ENCODE measurements at places on chromosomes 4 and X.

GRCh38 chr4:77790146-77790545, 29.0 kb downstream of the CNOT6L start:
- DNase-seq, result no peak

DNA sequence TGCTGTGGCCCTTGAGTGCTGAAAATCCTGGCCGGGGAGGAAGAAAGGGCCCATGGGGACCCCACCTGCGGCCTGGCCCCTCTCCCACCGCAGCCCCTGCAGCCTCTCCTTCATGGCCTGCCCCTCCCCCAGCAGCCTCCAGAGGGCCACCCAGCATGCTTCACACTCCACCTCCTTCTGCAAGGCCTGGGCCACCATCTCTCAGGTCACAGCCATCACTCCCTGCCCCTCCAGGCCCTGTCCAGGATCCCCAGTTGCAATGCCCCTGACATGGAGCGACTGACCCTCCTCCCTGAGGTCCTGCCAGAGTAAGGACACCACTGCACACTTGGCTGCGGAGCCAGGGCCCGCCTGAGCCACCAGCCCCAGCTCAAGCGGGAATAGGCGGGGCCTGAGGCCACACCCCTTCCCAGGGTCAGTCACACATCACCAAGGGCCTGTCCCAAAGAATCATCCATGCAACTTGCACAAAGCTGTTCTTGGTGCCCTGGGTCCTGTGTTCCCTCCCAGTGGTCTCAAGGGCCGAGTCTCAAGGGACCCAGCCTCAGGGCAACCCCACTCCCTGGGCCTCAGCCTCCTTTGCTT, 32.9 kb downstream of the CCNQ start:
- DNase-seq, result peak; percentile 44

DNA sequence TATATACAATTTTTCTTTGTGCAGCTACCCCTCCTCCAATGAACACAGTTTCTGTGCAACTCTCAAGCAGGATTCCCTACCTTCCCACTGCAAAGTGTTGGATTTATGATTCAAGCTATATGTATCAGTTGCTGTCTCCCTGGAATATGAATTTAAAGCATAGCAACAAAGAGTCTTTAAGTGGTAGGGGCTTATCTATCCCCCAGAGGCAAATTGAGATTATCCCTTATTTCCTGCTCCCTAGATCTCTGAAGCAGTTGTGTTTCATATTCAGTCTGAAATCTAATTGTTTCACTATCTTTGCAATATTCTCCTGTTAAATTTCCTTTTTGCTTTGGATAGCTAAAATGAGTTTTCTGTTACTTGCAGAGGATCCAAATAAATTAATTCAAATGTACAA, 263.0 kb downstream of the IQCM start:
- no peak for DNase-seq

GRCh38 chr4:2824836-2825381, 18.7 kb upstream of the ADD1 start:
- DNase-seq, result no peak

GRCh38 chrX:27591938-27592337, 1.8 kb downstream of the DCAF8L2 start:
- DNase-seq, result no peak

- DNase-seq, result no peak
Observed at GRCh38 chrX:117059848-117060247, 597.1 kb upstream of the CT83 start.

- peak; percentile 64 for DNase-seq
Observed at GRCh38 chr4:110629780-110630687, 7.2 kb upstream of the PITX2 start.

- DNase-seq, result no peak
Observed at GRCh38 chr4:113901994-113902787, 77.3 kb downstream of the ARSJ start.

DNA sequence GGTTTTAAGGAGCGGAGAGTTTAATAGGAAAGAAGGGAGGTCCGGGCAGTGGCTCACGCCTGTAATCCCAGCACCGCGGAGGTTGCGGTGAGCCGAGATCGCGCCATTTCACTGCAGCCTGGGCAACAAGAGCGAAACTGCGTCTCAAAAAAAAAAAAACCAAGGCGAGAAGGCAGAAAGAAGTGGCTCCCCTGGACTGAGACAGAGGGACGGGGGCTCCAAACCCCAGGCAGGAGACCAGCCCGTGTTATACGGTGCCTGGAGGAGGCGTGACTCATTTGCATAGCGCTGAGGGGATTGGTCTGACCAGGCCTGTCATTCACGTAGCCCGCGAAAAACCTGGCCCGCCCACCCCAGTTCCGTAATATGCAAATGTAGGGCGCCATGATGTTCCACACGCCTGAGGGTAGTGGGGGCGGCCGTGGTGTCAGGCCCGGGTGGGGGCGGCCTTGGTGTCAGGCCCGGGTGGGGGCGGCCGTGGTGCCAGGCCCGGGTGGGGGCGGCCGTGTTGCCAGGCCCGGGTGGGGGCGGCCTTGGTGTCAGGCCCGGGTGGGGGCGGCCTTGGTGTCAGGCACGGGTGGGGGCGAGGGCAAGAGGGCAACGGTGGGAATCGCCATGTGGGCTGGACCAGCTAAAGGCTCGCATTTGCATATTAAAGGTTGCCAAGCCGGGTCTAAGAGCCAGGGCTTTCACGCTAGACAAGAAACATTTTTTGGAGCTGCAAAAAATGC, 2.1 kb downstream of the PLCXD1 start:
- DNase-seq, result peak; percentile 91

GRCh38 chr4:138458751-138459150, 216.6 kb upstream of the SLC7A11 start:
- DNase-seq, result no peak

- no peak for DNase-seq
Observed at GRCh38 chr4:112766422-112766821, 129.5 kb downstream of the LARP7 start.

GRCh38 chrX:69555481-69556041, 51.4 kb downstream of the NALF2 start:
- no peak for DNase-seq

DNA sequence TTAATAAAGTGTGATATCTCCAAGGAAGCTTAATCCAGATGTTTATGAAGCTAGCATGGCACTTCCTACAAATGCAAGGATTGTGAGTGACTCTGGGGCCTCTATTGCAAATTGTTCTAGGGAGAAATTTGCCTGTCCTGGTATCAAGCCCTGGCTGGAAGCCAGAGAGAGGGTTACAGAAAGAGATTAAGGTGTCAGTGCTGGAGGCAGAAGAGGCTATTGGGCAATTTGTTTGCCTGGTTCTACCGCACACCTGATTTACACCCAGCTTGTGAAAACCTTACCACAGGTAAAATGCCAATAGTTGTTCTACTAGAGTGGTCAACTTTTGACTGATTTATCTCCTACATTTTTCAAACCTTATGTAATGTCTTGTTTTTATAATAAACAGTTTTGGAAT, 186.7 kb upstream of the FAT1 start:
- no peak for DNase-seq

GRCh38 chrX:65697915-65698796, 30.7 kb downstream of the MSN start:
- DNase-seq, result no peak

DNA sequence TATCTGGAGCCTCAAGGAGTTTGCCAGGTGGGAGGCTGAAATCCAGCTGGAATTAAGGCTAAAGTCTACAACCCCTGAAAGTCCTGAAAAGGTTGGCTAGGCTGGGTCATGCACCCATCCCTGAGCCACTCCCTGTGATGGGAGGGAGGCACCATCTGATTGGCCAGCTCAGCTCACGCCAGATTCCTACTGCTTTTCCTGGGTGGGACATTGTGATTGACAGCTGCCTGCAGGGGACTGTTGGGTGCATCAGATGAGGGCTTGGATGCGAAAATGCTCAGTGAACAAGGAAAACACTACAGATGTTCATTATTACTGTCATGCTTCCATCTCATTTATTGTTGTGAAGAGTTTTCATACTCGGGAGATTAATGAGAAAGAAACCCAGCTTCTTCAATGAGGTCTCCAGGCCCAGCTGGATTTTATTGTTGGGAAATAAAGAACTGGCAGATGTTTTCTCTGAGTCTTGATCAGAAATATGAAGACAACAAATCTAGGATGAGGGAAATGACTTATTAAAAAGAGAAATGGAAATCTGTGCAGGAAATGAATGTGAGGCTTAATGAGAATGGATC, 185.9 kb downstream of the STK32B start:
- no peak for DNase-seq

- DNase-seq, result no peak
Observed at GRCh38 chr4:152090543-152090942, 329.7 kb upstream of the GATB start.

- no peak for DNase-seq
Observed at GRCh38 chr4:85864259-85865205, 389.6 kb downstream of the ARHGAP24 start.

- DNase-seq, result no peak
Observed at GRCh38 chr4:6368096-6368495, 98.4 kb downstream of the WFS1 start.

DNA sequence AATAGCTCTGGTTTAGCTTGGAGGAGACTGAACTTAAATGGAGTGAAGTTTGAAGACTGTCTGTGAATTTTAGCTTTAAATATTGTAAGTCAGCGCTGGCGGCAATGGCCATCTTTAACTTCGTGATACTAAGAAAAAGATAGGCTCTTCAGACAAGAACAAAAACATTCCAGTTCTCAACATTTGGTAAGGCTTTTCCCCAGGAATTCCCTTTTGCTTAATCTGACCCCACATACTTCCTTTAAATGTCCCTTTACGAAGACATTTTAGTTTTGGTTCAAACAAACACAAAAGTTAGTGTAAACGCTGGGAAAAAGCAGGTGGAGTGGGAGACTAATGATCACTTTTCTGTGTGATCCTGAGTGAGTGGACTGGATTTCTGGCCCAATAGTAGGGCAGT, 106.2 kb downstream of the MAML3 start:
- DNase-seq, result no peak

- peak; percentile 80 for DNase-seq
Observed at GRCh38 chrX:85244450-85245211, 840 bp downstream of the ZNF711 start.

GRCh38 chrX:153868576-153869472, 17.1 kb downstream of the L1CAM start:
- DNase-seq, result no peak

DNA sequence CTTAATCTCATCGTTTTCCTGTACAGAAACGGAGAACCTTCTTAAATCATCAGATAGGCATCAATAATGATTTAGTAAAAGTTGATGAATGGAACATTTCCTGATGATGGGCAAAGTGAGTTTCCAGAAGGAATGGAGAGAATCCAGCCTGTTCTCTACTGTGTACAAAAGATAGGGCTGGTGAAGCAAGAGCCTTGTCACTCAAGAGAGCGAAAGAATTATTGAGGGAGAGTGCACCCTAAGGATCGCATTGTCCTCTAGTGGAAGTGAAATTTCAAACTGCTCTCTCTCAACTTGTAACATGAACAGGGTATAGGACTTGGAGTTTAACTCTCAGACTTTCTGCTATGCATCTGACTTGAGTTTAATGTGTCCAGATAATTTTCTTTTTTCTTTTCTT, 69.6 kb downstream of the CDS1 start:
- DNase-seq, result no peak

GRCh38 chr4:30939069-30939468, 218.9 kb downstream of the PCDH7 start:
- DNase-seq, result no peak

- DNase-seq, result no peak
Observed at GRCh38 chr4:152308951-152309350, 226.9 kb downstream of the FBXW7 start.

GRCh38 chr4:41748074-41748570, 403 bp downstream of the PHOX2B start:
- peak; percentile 79 for DNase-seq

GRCh38 chr4:86033171-86033570, 326.7 kb downstream of the MAPK10 start:
- DNase-seq, result no peak
